Occipital lobe (tissue), 3 donors: ENCODE measurements at places on chromosomes 7 and 10. TPM values are rescaled to one million over a fixed set of nuclear protein-coding genes. Genes with fewer than 3 reads are reported as not detected.

The PIP gene
- total RNA-seq, result not detected

The GALNT11 gene
- 57.7 TPM for total RNA-seq

The CAMK2B gene
- total RNA-seq, result 96.1 TPM

The OR2A1 gene
- not detected for total RNA-seq

The OPALIN gene
- not detected for total RNA-seq

The WDFY4 gene
- total RNA-seq, result 0.94 TPM

The ASIC3 gene
- 0.62 TPM for total RNA-seq

The PPP1R3C gene
- total RNA-seq, result 41.2 TPM

The NUTM2A gene
- total RNA-seq, result 1.2 TPM

The TMEM236 gene
- 0.16 TPM for total RNA-seq

The CTNNA3 gene
- 1.7 TPM for total RNA-seq

The ZNF746 gene
- total RNA-seq, result 27.3 TPM

The FBH1 gene
- total RNA-seq, result 39.8 TPM

The HBP1 gene
- 78.6 TPM for total RNA-seq

The CALHM3 gene
- total RNA-seq, result not detected

The CYP26A1 gene
- 10.0 TPM for total RNA-seq

The PITX3 gene
- total RNA-seq, result not detected

The ENO4 gene
- 0.78 TPM for total RNA-seq

The ANXA8 gene
- total RNA-seq, result not detected

The GRID2IP gene
- 1.2 TPM for total RNA-seq

The FGFBP3 gene
- 29.8 TPM for total RNA-seq

The ELOVL3 gene
- total RNA-seq, result 0.16 TPM

The ADCY1 gene
- total RNA-seq, result 226 TPM

The STRIP2 gene
- 0.94 TPM for total RNA-seq

The LBX1 gene
- not detected for total RNA-seq

The CPA4 gene
- total RNA-seq, result 0.78 TPM

The TET1 gene
- total RNA-seq, result 33.5 TPM

The ABCC2 gene
- 0.16 TPM for total RNA-seq

The STAG3 gene
- total RNA-seq, result 0.78 TPM

The PIK3AP1 gene
- total RNA-seq, result 5.6 TPM

The SHTN1 gene
- 54.1 TPM for total RNA-seq

The GPR37 gene
- 24.3 TPM for total RNA-seq

The FOXI2 gene
- total RNA-seq, result not detected

The REEP3 gene
- 24.5 TPM for total RNA-seq

The COL1A2 gene
- 124 TPM for total RNA-seq

The TCF7L2 gene
- 1.9 TPM for total RNA-seq

The PITRM1 gene
- total RNA-seq, result 38.8 TPM

The CPEB3 gene
- 22.0 TPM for total RNA-seq

The SH2B2 gene
- 11.9 TPM for total RNA-seq

The ZCCHC24 gene
- total RNA-seq, result 6.2 TPM

The C10orf53 gene
- total RNA-seq, result not detected

The ANKRD61 gene
- total RNA-seq, result 0.31 TPM

The TRAPPC14 gene
- total RNA-seq, result 8.0 TPM

The CNPY1 gene
- total RNA-seq, result 0.16 TPM
